Activated naive CD4-positive, alpha-beta T cell (primary cell): ENCODE measurements at places on chromosomes 7 and 10.

DNA sequence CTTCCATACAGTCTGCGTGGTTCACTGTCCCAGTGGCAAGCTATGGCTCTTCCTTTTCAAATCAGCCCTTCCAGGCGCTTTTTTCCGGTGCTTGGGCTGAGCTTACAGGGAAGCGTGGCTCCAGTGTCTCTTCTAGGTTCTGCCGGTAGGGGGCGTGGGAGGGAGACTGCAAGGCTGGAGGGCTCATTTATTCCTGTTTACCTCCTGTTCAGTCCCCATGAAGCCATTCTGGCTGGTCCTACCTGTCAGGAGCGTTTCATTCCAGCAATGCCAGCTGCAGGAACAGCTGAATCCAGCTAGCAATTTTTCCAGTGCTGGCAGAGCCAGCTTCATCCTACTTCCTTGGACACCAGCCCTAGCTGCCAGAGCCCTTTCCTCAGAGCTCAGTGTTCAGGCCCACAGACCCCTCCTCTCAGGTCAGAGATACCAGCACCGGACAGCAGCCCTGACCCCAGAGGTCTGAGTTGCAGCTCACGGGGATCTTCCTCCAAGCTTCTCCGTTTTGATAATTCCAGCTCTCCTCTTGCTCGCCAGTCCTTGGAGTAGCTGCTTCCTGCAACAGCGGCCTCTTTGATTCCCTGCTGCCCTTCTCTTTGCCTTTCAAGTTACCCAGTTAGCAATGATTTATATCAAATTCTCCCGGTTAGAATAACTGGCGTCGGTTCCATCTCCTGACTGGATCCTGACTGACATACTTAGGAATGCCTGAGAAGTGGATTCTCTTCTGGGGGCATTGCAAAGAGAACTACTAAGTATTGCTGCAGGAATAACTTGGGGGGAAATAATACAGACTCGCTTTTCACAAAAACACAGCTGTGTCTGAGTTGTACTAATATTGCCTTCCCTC lies 129.8 kb downstream of the FRMD4A start:
- no peak for DNase-seq

GRCh38 chr7:8389593-8390261 lies 43.7 kb upstream of the NXPH1 start:
- DNase-seq = no peak

DNA sequence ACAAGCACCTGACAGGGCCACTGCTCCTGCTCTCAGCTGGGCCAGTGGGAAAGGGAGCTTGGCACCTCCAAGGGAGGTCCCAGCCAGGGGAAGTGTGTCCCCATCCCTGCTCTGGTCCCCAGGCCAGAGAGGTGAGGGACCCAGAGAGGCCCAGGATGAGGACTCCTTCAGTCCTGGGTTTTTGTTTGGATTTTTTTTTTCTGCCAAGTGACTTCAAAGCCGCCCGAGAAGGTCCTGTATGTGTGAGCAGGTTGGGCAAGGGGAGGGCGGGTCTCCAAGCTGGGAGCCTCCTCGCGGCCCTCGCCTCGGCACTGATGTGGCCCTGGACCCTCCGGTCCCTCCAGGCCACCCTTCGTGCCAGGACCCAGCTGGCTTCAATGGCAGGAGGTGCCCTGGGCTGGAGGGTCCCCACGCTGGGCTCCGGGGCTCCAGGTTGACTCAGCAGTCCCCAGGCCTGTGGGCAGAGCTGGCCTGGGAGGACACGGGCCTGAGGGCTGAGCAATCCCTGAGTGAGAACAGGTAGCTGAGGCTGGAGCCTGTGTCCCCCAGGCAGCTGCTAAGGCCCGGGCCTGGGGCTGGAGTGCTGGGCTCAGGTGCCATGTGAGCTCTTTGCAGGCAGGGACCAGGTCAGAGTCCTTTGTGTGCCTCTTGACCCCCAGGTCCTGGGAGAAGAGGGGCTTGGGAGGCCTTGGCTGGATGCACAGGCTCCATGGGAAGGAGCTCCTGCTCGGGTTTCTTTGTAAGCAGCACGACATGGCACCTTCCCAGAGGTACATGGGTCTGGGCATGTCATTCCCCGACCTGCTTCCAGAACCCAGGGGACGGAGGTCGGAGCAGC lies 140.6 kb downstream of the FAM53B start:
- DNase-seq = no peak

DNA sequence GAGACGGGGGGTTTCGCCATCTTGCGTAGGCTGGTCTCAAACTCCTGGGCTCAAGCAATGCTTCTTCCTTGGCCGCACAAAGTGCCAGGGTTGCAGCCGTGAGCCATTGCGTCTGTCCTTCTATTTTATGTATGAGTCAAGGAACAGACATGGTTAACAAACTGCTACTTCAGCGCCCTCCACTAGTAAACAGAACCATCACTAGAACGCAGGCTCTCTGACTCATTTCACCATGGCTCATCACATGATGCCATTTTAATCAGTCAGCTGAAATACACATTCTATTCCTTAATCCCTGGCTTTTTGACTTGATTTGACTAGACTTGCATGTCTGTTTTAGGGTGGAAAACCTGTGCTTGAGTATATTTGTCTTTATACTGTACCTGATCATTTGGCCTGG lies 41.3 kb downstream of the CELF2 start:
- no peak for DNase-seq

DNA sequence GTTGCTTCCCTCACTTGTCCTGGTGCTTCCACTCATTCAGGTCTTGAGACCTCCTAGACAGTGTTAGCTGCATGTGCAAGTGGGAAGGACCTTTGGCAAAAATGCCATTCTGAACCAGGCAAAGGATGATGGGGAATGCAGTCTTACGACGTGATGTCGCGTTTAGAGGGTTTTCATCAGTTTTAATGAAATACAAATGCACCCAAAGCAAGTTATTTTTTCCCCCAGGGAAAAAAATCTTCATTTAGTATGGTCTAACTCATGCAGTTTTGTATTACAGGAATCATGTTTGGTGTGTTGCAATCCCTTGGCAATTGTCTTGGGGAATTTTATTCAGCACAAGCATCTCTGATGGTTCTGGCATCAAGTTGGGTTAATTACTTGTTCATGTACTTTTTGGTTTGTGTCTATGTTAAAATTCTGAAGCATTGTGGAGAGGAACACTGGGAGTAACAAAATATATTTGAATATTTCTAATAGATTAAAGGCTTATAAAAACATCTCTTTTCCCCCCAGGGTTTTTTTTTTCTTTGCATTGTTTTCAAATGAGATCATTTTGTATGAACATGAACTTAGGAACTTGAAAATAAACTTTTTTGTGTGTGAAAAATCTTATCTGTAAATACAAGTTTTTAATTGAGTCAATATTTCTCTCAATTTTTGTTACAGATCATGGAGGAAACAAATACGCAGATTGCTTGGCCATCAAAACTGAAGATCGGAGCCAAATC lies 188.9 kb downstream of the BICC1 start:
- DNase-seq = no peak

GRCh38 chr7:87129848-87130247 lies 22.4 kb upstream of the DMTF1 start:
- no peak for DNase-seq

- no peak for DNase-seq
These were observed 339.7 kb upstream of the NFE2L3 start for GRCh38 chr7:25812086-25812850.

GRCh38 chr10:93254180-93254853 lies 180.6 kb downstream of the CYP26A1 start:
- DNase-seq = no peak

DNA sequence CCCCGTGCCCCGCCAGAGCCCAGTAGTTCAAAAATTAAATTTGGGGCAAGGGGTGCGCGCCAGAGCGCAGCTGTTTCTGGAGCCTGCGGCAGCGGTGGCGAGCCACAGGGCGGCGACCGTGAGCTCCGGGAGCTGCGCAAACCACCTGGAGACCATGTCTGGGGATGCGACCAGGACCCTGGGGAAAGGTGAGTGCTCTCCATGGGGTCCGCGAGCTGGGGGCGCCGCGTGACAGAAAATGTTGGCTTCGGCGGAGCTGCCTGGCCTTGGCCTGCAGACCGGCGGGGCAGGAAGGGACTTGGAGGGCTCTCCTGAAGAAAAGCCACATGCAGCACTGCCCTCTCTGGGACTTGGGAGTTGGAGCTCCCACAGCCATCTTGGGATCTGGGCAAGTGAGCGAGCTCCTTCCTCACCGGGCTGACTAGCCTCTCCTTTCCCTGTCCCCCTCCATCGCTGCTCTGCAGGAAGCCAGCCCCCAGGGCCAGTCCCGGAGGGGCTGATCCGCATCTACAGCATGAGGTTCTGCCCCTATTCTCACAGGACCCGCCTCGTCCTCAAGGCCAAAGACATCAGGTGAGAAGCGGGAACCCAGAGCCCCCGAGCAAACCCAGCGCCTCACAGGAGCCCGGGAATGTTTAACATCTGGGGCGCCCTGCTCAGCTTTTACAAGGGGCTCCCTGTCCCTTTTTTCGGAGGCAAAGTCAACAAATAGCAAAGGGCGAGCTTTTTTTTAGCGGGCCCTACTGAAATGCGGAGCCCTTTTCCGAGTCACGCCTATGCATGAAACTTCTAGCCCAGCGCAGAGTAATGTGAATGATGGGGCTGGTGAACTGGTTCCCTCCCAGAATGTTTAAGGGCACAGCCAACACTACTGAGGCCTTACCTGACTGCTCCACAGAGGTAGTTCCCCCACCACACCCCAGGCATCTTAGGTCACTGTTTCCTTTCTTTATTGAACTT lies 6.1 kb downstream of the GSTO2 start:
- peak; percentile 37 for DNase-seq

GRCh38 chr7:2072042-2072441 lies 160.7 kb downstream of the MAD1L1 start:
- DNase-seq = no peak

- DNase-seq = no peak
These were observed 48.3 kb downstream of the ZMIZ1 start for GRCh38 chr10:79116801-79117723.
